ENCODE measurements at places on chromosomes 4 and X. TPM values are rescaled to one million over a fixed set of nuclear protein-coding genes. Genes with fewer than 3 reads are reported as not detected.

DUSP9 gene
- not detected for total RNA-seq

PITX2 gene
- 7.8 TPM for total RNA-seq

DNA sequence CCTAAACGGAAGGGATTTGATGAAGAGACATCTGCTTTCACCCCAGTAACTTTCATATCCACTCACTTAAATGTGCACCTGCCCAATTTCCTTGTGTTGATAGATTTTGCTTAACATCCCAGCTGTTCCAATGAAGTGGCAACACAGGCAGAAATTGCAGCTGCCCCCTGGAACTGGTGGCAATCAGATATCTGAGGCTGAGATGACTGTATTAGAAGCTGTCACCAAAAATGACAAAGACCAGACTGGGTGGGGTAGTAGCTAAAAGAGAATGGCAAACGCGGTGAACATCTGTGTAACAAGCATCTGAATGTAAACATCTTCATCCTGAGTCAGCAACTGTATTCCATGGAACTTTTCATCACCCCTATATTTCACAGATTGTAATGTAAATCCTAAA, 17.1 kb downstream of the GABRA2 start:
- DNase-seq, result no peak

- DNase-seq, result no peak
These were observed 256.5 kb downstream of the CAMK2D start for GRCh38 chr4:113505044-113505443.
